Progenitor cell of endocrine pancreas (in vitro differentiated cells): ENCODE measurements at places on chromosomes 3 and 15. TPM values are rescaled to one million over a fixed set of nuclear protein-coding genes. Genes with fewer than 3 reads are reported as not detected.

The VILL gene
- 6.8 and 7.6 TPM in 2 replicates for total RNA-seq

The COL6A5 gene
- not detected in 2 replicates for total RNA-seq

- no peak for DNase-seq
These were observed 314.5 kb downstream of the TIGIT start for GRCh38 chr3:114608293-114608692.

The ACAA1 gene
- 97.8 and 104 TPM in 2 replicates for total RNA-seq

The EIF5A2 gene
- total RNA-seq = 2.7 and 3.7 TPM in 2 replicates

DNA sequence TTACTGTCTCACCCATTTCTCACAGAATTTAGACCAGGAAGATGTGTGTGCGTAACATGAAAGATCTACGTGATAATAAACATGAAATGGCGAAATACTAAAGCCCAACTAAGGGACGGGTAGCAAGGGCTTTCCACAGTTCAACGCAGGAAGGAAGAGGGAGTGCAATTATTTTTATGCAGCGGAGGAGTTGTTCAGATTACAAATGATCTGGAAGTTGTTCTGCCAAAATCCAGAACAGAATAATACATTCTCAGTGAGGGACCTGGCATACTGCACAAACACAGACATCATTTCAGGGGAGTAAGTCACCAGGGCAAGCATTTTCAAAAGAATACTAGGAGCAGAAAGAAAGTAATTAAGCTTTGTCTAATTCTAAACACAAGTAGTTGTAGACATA lies 133.6 kb upstream of the RAP2B start:
- DNase-seq = no peak

DNA sequence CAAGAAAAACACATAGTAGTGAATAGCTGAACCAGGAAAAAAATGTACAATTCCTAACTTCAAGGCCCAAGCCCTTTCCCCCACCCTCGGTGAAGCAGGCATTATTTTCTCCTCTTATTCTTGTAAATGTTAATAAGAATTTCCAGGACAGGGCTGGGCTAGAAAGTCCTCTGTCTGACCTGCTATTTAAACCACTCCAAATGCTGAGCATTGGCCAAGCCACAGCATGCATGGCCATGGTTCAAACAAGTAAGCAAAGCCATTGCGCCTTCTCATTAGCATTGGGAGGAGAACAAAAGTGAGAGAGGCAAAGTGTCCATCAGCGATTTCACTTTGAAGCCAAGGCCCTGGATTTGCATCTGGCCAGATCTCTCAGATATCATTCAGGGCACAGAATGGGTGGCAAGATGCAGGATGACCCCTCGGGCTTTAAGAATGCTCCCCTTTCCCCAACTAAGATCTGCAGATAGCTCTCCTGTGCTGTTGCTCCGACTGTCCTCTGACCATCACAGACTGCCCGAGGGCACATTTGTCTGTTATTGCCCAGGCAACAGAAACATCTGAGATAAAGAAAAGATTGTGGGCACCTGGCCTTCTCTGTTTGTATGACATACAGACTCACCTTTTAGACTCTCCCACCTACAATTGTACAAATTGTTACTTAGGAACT lies 46.3 kb downstream of the CEMIP start:
- no peak for DNase-seq
